Mammary epithelial cell (primary cell): ENCODE measurements at places on chromosomes 16 and 17. TPM values are rescaled to one million over a fixed set of nuclear protein-coding genes. Genes with fewer than 3 reads are reported as not detected.

Gene CTRB1
- total RNA-seq: not detected in 2 replicates

Gene HEXIM1
- 14.2 and 35.2 TPM in 2 replicates for total RNA-seq

Gene WNT9B
- total RNA-seq: not detected in 2 replicates

Gene SLC25A39
- 116 TPM for total RNA-seq

Gene NMRAL1
- total RNA-seq: 62.8 TPM

Gene EFCAB5
- total RNA-seq: 0.43 TPM in 1 of 2 replicates, not detected in the other

Gene FADS6
- total RNA-seq: not detected

Gene P3H4
- 25.9 and 30.5 TPM in 2 replicates for total RNA-seq

Gene CRYM
- total RNA-seq: 0.17 TPM

Gene DPEP2NB
- total RNA-seq: not detected

Gene SMTNL2
- total RNA-seq: not detected in 2 replicates

Gene SDR42E2
- total RNA-seq: not detected in 2 replicates

Gene GRN
- total RNA-seq: 394 and 501 TPM in 2 replicates

Gene TBC1D3C
- not detected in 2 replicates for total RNA-seq

Gene GCGR
- not detected for total RNA-seq

Gene CES5A
- not detected in 2 replicates for total RNA-seq

Gene SLC47A2
- 0.75 and 1.5 TPM in 2 replicates for total RNA-seq

Gene CDK5R1
- total RNA-seq: 2.4 and 4.9 TPM in 2 replicates

Gene PYY
- total RNA-seq: not detected

Gene MYO15B
- 5.8 TPM for total RNA-seq

Gene PLEKHG4
- 1.7 TPM for total RNA-seq
